Lung microvascular endothelial cell (primary cell): ENCODE measurements at places on chromosomes 4 and X.

DNA sequence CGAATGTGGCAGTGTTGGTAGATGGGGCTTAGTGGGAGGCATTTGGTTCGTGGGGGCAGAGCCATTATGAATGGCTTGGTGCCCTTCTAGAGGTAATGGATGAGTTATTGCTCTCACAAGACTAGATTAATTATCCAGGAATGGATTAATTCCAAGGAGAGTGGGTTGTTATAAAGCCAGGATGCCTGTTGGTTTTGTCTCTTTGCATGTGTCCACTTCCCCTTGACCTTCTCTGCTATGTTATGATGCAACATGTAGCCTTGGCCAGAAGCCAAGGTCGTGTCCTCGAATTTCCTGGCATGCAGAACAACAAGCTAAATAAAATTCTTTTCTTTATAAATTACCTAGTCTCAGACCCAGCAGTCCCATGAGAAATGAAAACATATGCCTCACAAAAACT, 111.2 kb upstream of the PLS3 start:
- peak; percentile 90 for DNase-seq

DNA sequence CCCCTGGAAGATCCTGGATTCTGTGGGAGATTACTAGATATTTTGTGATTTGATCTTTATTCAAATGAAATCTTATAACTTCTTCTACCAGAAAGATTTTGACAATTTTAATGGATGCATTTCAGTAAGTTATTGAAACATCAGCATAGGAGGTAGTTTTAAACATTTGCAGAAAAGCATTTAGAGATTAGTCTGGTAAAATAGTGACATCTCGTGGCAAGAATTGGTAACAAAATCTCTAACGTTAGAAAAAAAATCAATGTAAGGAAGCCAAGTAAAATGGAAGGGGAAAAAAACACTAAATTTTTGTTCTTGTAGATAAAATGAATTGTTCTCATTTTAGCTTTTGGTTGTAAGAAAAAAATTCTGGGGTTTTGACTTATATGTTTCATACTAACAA, 73.3 kb downstream of the TASL start:
- DNase-seq, result peak; percentile 54

GRCh38 chr4:176044589-176044951, 21.1 kb upstream of the WDR17 start:
- no peak for DNase-seq

GRCh38 chrX:133815496-133815895, 169.9 kb downstream of the GPC3 start:
- no peak for DNase-seq

DNA sequence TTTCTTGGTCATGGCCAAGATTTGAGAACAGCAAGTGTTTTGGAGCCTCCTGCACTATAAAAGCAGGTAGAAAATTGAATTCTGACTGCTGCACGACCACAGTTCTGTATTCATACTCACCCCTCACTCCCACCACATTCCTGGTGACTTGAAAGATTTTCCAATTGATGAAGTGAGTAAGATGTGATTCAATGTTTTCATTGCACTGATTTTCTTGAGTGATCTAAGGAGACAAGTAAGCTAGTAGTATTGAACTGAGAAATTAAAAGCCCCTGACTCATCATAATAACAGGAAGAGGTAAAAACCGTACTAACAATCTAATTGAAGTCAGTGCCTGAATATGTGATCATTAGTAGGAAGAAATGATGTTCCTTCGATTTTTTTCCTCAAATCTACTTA, 6.1 kb upstream of the SEC24D start:
- DNase-seq, result no peak

DNA sequence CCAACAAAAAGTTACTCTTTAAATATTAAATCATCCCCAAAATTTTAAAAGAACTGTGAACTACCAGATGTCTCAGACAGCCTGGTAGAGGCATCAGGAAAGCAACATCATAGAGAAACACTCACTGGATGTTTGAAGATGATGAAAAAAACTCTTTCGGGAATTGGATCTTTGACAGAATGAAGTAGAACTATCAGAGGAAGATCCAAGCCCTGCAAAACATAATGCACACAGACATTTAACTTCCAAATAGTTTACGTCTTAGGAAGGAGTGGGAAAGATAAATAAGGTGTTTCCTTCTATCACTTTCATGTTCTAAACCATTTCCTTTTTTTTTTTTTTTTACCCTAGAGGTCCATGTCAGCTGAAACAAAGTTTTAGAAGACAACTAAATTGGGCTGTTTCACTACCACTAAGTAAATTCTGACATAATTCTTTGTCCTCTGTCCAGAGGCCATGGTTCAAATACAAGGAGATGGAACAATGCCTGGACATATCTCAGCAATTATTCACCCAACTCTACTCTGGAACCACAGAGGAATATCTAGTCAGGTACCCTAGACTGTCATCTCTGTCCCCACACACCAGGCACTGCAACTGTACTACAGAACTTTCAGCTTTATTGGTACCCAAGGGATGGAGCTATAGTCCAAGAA, 217.7 kb upstream of the INTU start:
- no peak for DNase-seq

DNA sequence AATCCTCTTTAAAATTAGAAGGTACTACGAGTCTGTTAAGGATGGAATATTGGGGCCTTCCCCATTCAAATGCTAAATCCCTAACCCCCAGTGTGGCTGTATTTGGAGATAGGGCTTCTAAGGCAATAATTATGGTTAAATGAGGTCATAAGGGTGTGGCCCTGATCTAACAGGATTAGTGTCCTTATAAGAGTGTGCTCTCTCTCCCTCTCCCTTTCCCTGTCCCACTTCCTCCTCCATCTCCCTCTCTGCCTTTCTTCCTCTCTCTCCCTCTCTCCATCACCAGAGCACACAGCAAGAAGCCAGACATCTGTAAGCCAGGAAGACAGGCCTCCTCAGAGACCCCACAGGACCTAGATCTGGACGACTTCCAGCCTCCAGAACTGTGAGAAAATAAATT, 116.9 kb downstream of the COL25A1 start:
- DNase-seq, result no peak

DNA sequence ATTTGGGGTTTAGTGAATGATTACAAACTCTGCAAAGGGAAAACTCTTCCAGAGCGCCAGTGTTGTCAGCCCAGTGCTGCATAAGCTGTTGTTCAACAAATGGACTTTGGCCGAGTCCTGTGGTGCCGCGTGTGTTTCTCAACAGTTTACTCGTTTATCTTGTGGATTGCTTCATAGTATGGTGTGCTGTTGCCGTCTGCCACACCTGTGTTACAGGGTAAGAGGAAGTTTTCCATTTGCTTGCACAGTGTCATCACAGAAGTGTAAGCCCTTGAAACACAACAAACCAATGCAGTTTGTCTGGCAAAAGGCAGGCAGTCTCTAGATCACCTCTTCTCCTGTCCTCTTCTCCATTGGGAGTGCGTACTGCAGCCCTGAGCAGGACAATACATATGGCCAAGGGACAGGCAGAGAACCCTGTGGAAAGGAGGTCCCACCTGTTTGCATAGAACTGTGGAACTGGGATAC, 66.3 kb downstream of the DCUN1D4 start:
- DNase-seq, result no peak

GRCh38 chr4:186684889-186685309, 38.8 kb downstream of the FAT1 start:
- no peak for DNase-seq

DNA sequence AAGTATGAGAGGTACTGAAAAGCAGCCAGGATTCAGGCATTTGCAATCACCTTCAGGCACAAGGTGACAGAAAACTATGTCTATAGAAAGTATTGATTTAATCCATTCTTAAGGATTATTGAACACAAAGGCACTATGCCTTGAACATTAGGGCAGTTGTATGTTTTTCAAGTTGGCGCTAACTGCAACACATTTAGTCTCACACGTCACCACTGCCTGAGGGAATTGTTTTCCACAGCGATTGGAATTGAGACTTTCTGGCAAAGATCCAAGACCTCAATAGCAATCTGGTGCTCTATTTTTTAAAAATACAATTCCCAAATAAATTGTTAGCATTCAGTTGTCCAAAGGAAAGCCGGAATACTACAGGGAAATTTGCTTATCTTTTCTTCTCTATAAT, 52.7 kb upstream of the FTHL17 start:
- DNase-seq, result peak; percentile 50

- DNase-seq, result no peak
Observed at GRCh38 chrX:70336767-70337166, 46.9 kb downstream of the KIF4A start.

DNA sequence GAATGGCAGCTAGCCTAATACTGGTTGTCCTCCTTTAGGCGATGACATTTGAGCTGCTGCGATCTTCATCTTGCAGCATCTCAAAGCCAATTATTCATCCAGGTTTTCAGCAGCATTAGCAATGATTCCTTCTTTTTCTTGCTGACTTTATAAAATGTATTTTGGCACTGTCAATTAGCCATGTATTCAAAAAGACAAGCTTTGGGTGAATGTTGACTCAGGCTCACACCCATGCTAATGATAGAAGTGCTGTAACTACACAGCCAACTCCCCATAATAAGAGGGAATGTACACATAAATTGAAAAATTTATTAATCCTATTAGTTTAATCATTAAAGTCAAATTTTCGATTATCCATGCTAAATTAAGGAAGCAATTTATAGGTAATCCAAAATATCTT, 24.3 kb upstream of the NPNT start:
- DNase-seq, result no peak

DNA sequence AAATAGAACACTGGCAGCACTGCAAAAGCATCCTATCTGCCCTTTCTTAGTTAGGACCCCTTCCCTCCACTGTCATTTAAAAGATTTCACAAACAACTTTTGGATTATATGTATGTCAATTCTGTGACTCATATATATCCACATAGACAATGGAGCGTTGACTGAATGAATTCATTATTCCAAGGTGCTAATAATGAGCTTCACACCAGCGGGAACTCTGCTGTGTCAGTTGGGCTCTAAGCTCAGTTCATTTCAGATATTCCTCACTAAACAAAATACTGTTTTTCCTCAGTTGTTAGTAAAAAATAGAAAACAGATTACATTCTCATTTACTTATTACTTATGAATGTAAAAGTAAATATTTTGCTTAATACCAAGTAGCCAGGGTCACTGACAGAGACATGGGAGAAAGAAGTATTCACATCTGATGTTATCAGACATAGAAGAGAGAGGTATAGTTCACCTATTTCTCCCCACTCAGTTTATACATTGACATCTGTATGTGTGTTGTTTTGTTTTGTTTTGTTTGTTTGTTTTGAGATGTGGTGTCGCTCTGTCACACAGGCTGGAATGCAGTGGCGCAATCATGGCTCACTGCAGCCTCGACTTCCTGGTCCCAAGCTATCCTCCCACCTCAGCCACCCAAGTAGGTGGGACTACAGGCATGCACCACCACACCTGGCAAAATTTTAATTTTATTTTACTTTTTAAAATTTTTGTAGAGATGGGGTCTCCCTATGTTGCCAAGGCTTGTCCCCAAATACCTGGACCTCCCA, 10.9 kb downstream of the NFKB1 start:
- DNase-seq, result peak; percentile 11

DNA sequence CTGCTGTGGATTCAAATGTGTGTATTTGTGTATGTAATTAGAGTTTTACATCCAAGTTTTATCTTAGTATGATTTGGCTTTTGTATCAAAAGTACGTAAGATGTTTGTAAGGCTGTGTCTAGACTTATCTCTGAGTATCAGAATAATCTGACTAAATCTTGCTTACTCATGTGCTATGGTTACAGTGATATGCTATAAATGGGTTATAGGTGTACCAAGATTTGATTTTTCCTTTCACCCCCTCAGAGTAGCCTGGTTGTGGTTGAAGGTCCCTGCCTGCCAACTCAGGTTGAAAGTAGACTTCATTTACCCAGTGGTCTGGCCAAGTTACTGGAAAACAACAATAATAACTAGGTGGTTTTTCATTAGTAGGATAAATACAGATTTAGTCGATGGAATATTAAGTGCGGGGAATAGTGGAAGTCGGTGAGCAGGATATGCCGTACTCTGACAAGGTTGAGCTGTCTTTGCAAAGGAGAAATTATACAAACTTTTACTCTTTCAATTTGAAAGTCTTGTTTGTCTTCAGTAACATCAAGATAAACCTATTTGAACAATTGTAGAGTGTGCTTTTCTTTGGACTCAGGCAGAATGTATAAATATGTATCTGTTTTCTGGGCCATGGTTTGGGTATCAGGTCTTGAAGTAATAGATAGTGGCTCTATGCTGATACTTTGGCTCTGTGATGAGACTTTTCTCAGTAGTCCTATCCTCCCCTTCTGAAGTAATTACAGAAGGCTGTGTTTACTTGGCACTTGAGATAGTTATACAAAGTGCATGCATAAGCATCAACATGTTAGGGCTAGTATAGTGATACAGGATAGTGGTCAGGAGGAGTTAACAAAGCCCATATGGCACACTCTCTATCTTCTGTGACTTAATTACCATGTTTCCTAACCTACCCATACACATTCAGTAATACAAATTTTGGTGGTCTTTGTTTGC, 23.7 kb downstream of the BMP2K start:
- no peak for DNase-seq

GRCh38 chrX:133391111-133391510, 24.2 kb downstream of the GPC4 start:
- no peak for DNase-seq

GRCh38 chr4:81490403-81491160, 18.9 kb upstream of the RASGEF1B start:
- no peak for DNase-seq

GRCh38 chrX:17738737-17739535, 1.6 kb downstream of the SCML1 start:
- DNase-seq, result no peak

- DNase-seq, result no peak
Observed at GRCh38 chrX:133569217-133569616, 153.9 kb upstream of the GPC4 start.

- DNase-seq, result no peak
Observed at GRCh38 chr4:147034372-147034771, 88.7 kb upstream of the TTC29 start.

- DNase-seq, result no peak
Observed at GRCh38 chr4:179112441-179113170, 1670.4 kb upstream of the AGA start.

GRCh38 chr4:138448169-138448568, 206.0 kb upstream of the SLC7A11 start:
- DNase-seq, result no peak

DNA sequence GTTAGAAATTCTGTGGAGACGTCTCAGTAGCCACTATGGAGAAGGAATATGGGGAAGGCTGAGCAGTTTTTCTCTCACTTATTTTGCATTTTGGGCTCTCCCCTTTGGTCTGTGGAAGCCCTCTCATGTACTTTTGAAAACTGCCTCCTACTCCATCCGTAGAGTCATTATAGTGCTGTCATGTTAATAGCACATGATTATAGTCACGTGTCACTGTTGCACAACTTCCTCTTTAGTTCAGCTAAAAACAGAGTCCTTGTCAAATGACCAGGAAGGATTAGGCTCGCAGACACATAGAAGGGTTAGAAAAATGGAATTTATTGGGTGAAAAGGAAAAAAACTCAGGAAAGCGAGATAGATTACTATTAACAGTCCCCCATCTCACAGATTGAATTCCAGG, 258.2 kb upstream of the CXorf51A start:
- no peak for DNase-seq

GRCh38 chr4:150375025-150375424, 206.9 kb upstream of the MAB21L2 start:
- no peak for DNase-seq

GRCh38 chr4:16048619-16049419, 35.0 kb downstream of the PROM1 start:
- DNase-seq, result no peak

- peak; percentile 8 for DNase-seq
Observed at GRCh38 chrX:40068048-40068447, 29.7 kb downstream of the BCOR start.

GRCh38 chr4:40502220-40502619, 127.4 kb downstream of the RBM47 start:
- DNase-seq, result no peak

- no peak for DNase-seq
Observed at GRCh38 chr4:186368281-186368680, 102.3 kb downstream of the F11 start.
